ENCODE measurements at places on chromosomes 5 and 9.

GRCh38 chr9:38011991-38012390 is 57.0 kb downstream of the SHB start:
- DNase-seq = no peak

GRCh38 chr5:58462623-58463230 is 2.8 kb upstream of the PLK2 start:
- peak; percentile 7 for DNase-seq

DNA sequence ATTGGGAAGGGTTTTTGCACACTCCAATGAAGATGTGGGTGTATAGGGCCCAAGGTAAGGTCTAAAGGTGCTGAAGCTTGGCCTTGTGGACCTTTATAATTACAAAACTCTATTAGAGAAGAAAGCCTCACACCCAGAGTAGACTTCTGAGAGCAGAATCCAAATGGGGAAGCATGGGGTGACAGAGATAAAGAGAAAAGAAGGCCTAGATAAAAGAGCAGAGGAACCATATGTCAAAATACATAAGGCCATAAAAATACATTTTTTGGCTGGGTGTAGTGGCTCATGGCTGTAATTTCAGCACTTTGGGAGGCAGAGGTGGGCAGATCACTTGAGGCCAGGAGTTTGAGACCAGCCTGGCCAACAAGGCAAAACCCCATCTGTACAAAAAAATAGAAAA is 27.4 kb upstream of the TCERG1 start:
- no peak for DNase-seq

- no peak for DNase-seq
Measured at GRCh38 chr5:158286827-158287226, 427.9 kb upstream of the CLINT1 start.

DNA sequence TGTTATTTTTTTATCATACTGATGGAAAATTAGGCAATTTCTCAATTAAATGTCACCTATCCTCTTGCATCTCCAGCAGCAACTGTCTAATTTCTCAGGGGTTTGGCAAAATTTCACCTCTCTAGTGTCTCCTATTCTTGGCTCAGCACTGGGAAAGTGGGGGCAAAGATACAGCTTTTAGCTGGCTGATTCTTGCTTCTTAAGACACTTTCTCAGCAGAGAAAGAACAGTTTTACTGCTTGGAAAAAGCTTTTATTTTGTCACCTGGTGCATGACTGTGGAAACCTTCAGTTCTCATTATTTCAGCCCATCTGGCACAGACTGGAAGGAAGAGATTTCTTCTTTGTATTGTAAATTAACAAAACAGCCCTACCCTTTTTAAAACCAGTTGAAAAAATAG is 283.6 kb upstream of the SGCD start:
- no peak for DNase-seq

- DNase-seq = no peak
Measured at GRCh38 chr5:163916376-163916775, 411.0 kb downstream of the MAT2B start.

DNA sequence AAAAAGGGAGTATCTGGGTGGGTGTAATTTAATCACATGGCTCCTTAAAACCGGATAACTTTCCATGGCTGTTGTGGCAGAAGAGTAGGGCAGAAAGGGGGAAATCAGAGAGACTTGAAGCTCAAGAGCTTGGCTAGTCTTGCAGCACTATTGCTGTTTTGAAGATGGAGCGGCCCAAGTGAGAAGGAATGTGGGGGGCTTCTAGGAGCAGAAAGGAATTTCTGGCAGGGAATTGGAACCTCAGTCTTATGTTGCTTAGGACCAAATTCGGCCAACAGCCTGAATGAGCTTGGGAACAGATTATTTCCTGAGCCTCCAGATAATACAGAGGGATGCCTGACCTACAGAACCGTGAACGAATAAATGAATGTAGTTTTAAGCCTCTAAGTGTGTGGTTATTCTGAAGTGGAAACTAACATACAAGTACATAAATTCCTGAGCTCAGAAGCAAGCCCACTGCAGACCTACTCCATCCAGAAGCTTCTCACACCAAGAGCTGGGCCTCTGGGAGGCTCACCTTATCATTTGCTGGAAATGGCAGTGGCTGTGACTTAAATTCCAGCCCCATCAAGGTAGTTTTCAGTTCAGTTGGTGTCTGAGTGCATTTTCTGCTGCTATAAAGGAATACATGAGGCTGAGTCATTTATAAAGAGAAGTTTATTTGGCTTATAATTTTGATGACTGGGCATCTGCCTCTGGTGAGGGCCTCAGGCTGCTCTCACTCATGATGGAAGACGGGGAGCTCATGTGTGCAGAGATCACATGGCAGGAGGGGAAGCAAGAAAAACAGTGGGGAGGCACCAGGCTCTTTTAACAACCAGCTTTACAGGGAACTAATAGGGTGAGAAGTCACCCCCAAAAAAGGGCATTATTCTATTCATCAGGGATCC is 15.3 kb upstream of the TMEM174 start:
- no peak for DNase-seq

- no peak for DNase-seq
Measured at GRCh38 chr9:70639853-70640814, 225.7 kb upstream of the KLF9 start.

DNA sequence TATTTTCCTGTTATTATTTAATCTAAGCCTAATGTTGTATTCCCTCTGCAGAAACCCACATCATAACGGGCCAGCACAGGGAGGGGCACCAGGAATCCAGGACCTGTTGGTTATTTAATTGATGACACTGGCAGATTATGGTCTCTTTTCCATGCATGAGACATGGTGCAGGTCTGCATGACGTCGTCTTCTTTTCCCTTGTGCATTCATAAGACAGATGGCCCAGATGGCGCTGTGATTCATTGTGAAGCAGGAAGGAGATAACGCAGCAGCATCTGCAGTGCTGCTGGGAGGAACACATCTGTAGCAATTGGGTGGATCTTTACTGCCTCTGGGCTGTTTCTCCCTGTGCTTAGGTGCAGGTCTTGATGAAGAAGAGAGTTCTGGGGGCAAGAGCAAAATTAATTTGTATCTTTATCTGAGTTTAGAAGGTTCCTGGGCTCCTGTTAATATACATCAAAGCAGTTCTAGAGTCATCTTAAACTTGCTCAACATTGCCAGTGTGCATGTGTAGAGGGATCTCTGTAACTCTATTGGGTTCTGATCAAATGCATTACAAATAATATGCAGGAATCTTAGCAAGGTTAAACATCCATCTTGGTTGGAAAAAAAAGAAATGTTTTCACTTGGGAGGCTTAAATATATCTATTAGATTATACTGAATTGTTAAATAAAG is 176.1 kb downstream of the PCSK1 start:
- no peak for DNase-seq

DNA sequence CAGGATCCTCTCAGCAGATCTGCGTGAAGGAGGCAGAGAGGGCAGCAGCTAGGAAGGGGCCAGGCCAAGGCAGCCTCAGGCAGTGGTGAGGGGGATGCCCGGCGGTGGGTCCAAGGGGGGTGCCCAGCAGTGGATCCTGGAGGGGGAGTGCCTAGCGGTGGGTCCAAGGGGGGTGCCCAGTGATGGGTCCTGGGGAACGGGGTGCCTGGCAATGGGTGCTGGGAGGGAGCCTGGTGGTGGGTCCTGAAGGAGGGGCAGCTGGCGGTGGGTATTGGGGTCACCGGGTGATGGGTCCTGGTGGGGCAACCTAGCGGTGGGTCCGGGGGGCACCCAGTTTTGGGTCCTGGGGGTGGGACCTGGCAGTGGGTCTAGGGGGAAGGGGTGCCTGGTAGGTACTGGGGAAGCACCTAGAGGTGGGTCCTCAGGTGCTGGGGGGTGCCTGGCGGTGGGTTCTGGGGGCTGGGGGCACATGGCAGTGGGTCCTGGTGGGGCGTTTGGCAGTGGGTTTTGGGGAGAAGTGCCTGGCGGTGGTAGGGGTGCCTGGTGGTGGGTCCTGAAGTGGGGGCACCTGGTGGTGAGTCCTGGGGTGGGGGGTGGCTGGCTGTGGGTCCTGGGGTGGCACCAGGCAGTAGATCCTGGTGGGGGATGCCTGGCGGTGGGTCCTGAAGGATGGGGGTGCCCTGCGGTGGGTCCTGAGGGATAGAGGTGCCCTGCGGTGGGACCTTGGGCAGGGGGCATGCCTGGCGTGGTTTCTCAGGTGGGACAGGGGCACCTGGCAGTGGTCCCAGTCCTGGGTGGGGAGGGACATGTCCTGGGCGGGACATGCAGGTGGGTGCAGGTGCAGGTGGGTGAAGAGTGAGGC is 1.9 kb downstream of the LRRC14B start:
- DNase-seq = no peak

DNA sequence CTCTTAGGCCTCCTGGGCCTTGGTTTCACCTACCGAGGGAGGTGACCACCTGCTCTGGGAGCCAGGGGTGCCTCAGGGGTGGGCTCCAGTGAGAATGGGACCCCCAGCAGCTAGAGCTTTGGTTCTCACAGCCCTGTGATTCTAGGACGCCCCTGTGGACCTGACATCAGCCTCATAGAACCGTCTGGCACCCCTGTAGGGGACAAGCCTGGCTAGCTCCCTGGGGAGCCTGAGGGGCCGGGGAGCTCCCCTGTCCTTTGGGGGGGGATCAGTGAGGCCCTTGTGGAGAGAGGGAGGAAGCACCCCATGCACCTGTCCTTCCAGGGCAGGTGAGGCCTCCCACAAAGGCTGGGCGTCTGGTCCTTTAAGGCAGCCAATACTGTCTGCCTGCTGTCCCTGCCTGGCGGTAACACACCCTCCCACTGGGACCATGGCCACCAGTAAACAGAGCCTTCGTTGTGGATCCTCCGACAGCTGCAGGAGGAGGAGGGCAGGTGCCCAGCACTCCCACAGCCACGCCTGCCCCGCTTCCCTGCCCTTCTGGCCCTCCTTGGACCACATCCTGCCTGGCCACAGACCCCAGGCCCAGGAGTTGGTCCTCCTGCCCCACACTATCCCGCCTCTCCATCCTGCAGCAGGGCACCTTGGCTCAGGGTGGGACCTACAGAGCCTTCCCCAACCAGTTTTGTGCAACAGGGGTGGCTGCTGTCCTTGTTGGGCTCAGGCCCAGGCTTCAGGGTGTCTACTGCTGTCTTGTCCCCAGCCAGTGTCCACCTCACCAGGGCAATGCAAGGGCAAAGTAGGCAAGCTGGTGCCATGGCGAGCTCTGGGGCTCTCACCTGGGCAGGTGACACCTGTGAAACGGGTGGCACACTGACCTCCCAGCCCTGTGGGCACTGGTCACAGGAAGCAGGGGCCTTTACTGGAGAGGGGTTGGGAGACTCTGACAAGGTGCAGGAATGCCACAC is 3.0 kb upstream of the TUBB4B start:
- DNase-seq = no peak

DNA sequence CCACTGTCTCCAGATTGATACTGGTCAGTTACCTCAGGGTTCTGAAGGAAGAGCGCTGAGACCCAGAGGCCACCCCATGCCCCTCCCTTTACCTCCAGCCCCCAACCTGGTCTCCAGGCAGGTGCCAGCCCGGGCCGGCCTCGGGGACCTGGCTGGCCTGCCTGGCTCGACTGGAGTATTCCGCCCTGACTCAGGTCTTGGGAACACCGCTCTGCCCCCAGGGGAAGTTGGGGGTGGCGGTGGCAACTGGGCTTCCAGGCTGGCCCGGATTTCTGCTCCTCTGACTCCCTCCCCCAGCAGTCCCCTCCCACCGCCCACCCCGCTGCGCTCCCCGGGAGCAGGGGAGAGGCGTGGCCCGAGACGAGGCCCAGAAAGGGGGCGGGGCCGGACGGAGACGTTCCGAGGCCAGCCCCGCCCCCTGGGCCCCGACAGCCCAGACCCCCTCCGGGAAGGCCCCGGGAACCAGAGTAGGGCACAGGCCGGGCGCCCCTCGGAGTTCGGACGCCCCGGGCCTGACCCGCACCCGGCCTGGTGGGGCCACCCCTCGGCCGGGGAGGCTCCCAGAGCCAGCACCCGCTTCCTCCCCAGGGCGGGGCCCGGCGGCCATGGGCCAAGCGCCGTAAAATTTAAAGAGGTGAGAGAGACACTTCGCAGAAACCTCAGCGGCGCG is 82.5 kb upstream of the ZBTB43 start:
- peak; percentile 94 for DNase-seq

GRCh38 chr5:107539726-107540330 is 130.9 kb downstream of the EFNA5 start:
- DNase-seq = no peak

DNA sequence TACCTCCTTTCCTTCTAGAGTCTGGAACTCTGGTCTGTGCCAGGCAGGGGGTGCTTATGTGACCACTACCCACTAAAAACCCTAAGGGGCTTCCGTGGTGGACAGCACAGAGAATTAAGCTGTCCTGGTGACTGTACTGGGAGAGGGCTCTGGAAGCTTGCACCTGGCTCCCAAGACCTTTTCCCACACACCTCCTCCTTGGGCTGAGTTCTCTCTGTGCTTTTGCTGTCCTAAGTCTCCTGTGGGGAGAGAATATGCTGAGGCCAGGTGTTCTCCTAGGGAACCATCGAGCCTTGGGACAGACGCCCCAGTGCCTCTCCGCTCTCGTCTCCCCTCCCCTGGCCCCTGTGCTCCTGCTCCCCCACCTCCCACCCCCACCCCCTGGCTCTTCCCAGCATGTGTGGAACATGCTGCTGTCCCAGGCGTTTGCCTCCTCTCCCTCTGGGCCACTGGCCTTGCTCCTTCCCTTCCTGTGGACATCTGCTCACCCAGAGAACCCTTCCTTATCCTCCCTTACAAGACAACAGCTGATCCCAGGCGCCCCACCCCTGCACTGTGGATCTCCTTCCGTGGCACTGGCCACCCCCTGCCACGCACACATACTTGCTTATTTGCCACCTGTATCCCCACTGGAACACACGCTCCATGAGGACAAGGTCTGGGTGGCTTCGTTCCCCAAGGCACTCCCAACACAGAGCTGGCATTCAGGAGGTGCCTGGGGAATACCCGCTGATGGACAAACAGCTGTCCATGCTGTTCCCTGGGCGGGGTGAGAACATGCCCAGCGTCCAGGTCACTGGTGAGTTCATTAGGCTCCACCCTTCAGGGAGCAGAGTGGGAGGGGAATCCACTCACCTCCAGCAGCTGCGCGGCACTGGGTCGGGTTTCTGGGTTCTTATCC is 83.0 kb downstream of the STK10 start:
- DNase-seq = no peak

DNA sequence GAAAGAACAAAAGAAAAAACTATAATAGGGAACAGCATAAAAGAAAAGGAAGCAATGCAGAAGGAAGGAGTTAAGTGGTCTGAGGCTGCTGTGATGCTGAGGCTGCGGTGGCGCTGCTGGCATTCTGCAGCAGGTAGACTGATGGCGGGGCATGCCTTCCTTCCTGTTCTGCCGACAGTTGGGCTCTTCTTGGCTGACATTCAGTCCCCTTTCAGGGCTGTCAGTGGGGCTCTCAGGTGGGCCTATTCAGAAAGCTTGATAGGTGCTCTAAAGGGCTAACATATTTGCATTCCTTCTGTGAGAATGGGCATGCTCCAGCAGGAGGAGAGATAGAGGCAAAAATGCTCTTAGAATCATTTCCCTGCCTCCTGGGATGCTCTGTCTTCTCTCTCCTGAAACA is 5.1 kb upstream of the CLINT1 start:
- DNase-seq = no peak

DNA sequence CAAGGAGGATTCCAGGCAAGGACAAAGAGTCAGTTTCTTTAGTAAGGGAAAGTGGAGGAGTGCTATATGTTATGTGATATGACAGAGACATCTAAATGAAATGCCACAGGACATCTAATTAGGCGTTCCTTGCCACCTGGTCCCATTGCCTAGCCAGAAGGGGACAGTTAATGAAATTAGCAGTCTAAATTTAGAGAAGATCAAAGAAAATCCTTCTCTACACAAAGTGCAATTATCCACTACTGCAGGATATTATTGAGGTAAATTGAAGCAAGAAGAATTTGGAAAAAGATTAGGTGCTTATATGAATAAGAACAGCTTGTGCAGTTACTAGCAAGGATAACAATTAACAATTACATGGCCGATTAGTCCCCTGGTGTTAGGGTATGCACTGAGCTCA is 495.3 kb upstream of the NMUR2 start:
- DNase-seq = no peak

GRCh38 chr9:68538200-68538599 is 2.5 kb downstream of the TMEM252 start:
- no peak for DNase-seq

All from CD4-positive, alpha-beta T cell (primary cell).